Peyer's patch (tissue), 4 donors: ENCODE measurements at places on chromosomes 7 and 10. TPM values are rescaled to one million over a fixed set of nuclear protein-coding genes. Genes with fewer than 3 reads are reported as not detected.

- no peaks in the 10 kb centered on the region for H3K36me3 ChIP-seq
- peak; percentile 54 for DNase-seq
- peak overlapping the region; percentile 90 for H3K4me3 ChIP-seq
Measured at GRCh38 chr7:25124465-25125136, 459 bp downstream of the CYCS start.

DNA sequence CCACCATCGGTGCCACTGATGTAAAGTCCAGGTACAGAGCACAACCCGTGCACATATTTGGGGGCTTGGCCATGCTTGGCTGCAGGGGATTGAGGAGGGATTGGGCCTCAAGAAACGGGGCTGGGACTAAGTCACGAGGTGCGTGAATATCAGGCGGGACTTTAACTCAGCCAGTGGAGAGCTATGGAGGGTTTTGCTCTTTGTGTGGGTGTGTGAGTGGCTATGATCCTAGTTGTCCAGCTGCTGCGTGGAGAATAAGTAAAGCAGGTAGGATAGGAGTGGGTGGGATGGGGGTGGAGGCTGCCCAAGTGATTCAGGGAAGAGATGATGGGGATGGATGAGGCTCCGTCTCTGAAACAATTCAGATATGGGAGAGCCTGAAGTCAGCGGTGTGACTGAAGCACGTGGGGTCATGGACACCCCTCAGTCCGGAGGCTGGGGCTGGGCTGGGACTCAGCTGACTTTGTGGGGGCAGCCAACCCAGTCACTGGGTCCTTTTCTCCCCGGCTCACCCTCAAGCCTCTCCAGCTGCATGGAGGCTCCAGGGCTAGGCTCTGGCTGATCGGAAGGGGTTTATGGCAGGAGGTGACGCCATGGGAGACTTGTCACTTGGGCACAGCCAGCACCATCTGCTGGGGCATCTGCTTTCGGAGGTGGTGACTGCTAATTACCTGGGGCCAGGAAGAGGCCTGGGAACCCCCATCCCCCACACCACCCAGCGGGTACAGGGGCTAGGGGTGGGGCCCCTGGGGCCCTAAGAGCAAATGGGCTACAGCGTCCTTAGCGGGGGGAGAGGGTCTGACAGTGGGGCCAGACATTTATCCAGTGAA lies 1.7 kb upstream of the LFNG start:
- H3K27me3 ChIP-seq = no peaks in the 10 kb centered on the region
- H3K27ac ChIP-seq = peak overlapping the region; percentile 90
- no peaks in the 10 kb centered on the region for H3K36me3 ChIP-seq
- peaks cover 5% of the 10 kb centered on the region for H3K4me1 ChIP-seq
- no peak overlapping the region for H3K4me3 ChIP-seq
- DNase-seq = peak; percentile 67

DNA sequence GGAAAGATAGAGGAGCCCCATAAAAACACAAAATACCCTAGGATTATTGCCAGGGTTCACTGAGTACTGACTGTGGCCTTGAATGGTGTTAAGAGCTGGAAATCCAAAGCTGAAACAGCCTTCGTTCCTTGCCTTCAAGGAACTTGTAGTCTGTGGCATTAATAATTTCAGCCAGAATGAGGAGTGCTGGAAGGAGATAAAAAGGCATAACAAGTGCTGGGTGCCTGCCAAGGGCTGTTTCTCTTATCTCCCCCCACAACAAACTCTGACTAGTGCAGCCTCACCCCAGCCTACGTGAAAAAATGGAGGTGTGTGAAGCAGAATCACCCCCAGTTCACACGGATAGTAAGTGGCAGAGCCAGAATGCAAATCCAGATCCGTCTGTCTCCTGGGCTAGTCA lies 199.1 kb upstream of the LYZL2 start:
- H3K27ac ChIP-seq = no peak overlapping the region
- H3K36me3 ChIP-seq = no peaks in the 10 kb centered on the region
- no peaks in the 10 kb centered on the region for H3K4me1 ChIP-seq

DNA sequence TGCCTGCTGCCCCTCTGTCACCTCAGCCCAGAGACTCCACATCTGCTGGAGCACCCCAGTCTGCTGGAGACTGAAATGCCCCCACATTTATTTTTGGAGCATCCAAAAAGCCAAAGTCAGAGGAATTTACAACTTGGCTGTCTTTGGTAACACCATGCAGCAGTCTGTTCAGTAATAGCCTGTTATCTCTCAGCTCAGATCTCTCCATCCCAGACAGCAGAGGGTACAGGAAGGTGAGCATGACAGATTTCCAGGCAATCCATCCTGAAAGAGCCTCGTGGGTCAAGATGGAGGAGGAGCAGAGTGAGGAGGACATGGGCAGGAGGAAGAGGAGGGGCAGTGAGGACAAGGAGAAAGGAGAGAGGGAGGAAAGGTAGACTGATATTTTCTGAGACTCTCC lies 55.9 kb downstream of the GRID1 start:
- H3K4me3 ChIP-seq = no peak overlapping the region
- no peaks in the 10 kb centered on the region for H3K27me3 ChIP-seq
- H3K27ac ChIP-seq = no peak overlapping the region
- DNase-seq = no peak
- H3K4me1 ChIP-seq = no peaks in the 10 kb centered on the region

- H3K4me1 ChIP-seq = no peaks in the 10 kb centered on the region
- H3K27me3 ChIP-seq = no peaks in the 10 kb centered on the region
- H3K36me3 ChIP-seq = no peaks in the 10 kb centered on the region
Measured at GRCh38 chr7:19410106-19410505, 264.9 kb upstream of the FERD3L start.

DNA sequence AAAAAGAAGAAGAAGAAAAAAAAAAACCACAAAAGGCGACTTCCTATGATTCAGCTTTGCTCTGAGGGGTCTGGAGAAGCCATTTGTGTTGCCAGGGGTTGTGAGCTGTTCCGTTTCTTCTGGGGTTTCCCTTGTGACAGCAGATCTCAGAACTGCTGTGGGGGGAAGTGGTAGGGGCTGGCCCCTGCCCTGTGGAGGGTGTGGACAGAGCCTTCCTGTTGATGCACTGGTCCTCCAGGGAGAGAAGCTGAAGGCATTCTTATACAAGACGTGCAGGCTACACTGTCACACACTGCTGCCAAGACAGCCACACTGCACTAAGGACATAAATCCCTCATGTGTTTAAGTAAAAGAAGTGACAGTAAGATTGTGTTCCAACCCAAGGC lies 17.3 kb upstream of the CSGALNACT2 start:
- H3K27me3 ChIP-seq = no peaks in the 10 kb centered on the region
- no peak overlapping the region for H3K4me3 ChIP-seq
- no peaks in the 10 kb centered on the region for H3K4me1 ChIP-seq

- no peak overlapping the region for H3K27ac ChIP-seq
- peaks cover 11% of the 10 kb centered on the region for H3K4me1 ChIP-seq
- H3K27me3 ChIP-seq = no peaks in the 10 kb centered on the region
- no peaks in the 10 kb centered on the region for H3K36me3 ChIP-seq
- H3K4me3 ChIP-seq = no peak overlapping the region
Measured at GRCh38 chr10:12455766-12456165, 106.4 kb downstream of the CAMK1D start.

GRCh38 chr7:142792593-142792992 lies 21.8 kb downstream of the PRSS2 start:
- peaks cover 6% of the 10 kb centered on the region for H3K4me1 ChIP-seq
- no peak overlapping the region for H3K4me3 ChIP-seq
- H3K27ac ChIP-seq = no peak overlapping the region
- no peaks in the 10 kb centered on the region for H3K27me3 ChIP-seq

DNA sequence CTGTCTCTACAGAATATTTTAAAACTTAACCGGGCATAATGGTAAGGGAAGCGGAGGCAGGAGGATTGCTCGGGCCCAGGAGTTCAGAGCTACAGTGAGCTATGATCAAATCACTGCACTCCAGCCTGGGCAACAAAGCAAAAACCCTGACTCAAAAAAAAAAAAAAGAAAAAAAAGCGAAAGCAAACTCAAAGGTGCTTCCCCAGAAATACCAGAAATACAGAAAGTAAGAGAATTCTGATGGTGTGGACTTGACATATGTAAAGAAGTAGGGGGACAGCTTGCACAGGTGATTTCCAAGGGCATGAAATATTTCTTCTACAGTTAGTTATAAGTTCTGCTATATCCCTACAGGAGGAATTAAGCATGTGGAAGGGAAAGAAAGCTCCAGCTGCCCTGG lies 69.7 kb upstream of the APBB1IP start:
- no peaks in the 10 kb centered on the region for H3K4me1 ChIP-seq
- DNase-seq = no peak
- H3K27me3 ChIP-seq = no peaks in the 10 kb centered on the region

TUBB8 gene
- total RNA-seq = not detected

EPDR1 gene
- 7.4 TPM for total RNA-seq
